ENCODE measurements at places on chromosomes 16 and 17. TPM values are rescaled to one million over a fixed set of nuclear protein-coding genes. Genes with fewer than 3 reads are reported as not detected.

DNA sequence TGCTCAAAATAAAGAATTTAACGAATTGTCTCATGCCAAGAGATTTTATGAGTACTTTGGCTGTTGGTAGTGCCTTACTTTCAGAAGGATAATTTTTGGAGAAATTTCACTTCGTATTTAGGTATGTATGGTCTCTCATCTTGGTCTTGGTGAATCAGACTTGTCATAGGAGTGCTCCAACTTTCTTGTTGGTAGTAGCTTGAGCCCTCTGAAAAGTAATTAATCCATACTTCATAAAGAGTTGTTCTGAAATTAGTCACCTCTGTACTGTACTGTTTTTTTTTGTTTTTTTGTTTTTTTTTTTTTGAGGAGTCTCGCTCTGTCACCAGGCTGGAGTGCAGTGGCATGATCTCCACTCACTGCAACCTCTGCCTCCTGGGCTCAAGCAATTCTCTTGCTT, 11.6 kb downstream of the ZNRF1 start:
- H3K4me1 ChIP-seq, result peaks cover 28% of the 10 kb centered on the region
- H3K27ac ChIP-seq, result no peak overlapping the region
- no peaks in the 10 kb centered on the region for H3K36me3 ChIP-seq
- H3K27me3 ChIP-seq, result no peaks in the 10 kb centered on the region
- DNase-seq, result no peak

GRCh38 chr17:71163121-71163812, 957.6 kb upstream of the SOX9 start:
- H3K4me1 ChIP-seq, result no peaks in the 10 kb centered on the region
- no peaks in the 10 kb centered on the region for H3K27me3 ChIP-seq
- H3K36me3 ChIP-seq, result no peaks in the 10 kb centered on the region

CCR7 gene
- not detected for total RNA-seq

DNA sequence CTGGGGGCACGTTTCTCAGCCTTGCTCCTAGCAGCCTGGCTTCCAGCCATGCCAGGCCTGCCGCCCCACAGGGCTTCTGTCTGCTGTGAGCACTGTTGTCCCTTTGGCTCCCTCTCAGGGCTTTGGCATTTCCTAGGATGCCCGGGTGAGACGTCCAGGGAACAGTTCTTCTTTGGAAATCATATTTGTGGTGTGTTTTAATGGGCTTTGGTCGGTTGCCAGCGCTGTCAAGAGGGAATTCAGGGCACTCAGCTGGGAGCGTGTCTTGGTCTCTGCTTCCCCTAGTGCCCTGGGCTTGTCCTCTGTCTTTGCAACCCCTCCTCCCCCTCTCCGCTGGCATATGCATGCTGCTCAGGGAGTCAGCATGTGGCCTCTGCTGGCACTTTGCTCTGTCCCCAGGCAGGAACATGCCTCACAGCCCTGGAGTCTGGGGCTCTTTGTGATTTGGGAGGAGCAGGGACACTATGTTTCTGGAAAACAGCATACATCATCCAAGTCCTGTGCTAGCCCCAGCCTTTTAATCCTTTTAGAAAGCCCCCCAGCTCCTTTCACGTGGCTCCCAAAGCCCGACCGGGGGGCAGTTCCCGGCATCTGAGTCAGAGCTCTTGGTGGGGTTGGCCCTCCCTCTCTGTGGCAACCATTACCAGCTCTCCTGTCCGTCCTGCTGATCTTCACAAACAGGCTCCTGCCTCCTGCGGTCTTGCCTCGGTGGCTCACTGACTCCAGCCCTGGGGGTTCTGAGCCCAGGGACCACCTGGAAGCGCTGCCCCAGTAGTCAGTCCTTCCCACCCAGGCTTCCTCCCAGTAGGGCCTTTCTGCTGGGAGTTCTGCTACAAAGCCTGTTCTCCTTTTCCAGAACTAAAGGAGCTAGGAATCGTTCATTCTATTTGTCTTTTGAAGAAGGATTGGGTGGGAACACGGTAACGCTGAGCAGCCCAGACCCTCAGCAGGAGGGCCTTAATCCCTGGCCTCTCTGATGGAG, 26.7 kb downstream of the SAP30BP start:
- peak overlapping the region; percentile 20 for H3K4me3 ChIP-seq
- peak overlapping the region; percentile 90 for H3K27ac ChIP-seq
- H3K4me1 ChIP-seq, result peaks cover 62% of the 10 kb centered on the region
- peaks cover 7% of the 10 kb centered on the region for H3K36me3 ChIP-seq
- H3K27me3 ChIP-seq, result no peaks in the 10 kb centered on the region

CA7 gene
- total RNA-seq, result 0.65 TPM

DNA sequence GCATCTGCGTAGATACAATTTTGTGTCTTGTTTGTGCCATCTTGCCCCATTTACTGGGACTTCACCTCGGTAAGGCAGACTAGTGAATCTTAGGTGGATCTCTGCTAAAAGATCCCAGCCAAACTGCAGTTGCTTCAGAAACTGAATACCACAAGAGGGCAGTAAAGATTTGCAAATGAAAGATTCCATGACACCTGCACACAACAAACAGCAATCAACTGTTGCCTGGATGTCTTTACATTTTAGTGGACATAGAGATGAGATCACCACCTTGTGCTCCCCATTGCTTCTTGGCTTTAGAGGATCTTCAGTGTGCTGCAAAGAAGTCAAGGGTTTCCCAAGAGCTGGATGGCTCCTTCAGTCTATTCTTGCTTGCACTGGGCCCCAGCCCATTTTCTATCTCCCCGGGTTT, 119.2 kb upstream of the CACNG5 start:
- no peak overlapping the region for H3K27ac ChIP-seq
- no peaks in the 10 kb centered on the region for H3K4me1 ChIP-seq
- DNase-seq, result peak; percentile 76
- H3K36me3 ChIP-seq, result no peaks in the 10 kb centered on the region
- no peak overlapping the region for H3K4me3 ChIP-seq

- DNase-seq, result peak; percentile 78
- peaks cover 16% of the 10 kb centered on the region for H3K4me1 ChIP-seq
- H3K36me3 ChIP-seq, result no peaks in the 10 kb centered on the region
- peak overlapping the region; percentile 49 for H3K27ac ChIP-seq
These were observed 22.7 kb upstream of the PPM1D start for GRCh38 chr17:60577147-60577915.

DNA sequence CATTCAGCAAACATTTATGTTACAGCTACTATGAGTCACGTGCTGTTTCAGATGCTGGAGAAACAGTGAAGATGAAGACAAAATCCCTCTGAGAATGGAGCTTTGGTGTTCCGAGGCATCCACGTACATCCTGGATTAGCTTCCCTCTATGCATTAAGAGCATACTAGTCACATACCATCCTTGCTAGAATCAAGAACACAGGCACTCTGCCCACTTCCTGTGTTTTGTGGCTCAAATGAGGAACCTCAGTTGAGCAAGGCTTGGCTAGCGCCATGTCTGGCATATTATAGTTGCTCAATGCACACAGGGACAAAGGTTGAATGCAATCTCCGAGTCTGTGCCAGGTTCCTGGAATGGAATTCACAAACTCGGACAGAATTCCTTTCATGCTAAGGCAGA, 297.5 kb downstream of the XYLT1 start:
- DNase-seq, result peak; percentile 65
- no peak overlapping the region for H3K4me3 ChIP-seq
- H3K27ac ChIP-seq, result no peak overlapping the region
- H3K4me1 ChIP-seq, result peaks cover 16% of the 10 kb centered on the region

GRCh38 chr17:70137451-70138230, 31.7 kb upstream of the KCNJ2 start:
- H3K27me3 ChIP-seq, result no peaks in the 10 kb centered on the region
- H3K4me1 ChIP-seq, result peaks cover 22% of the 10 kb centered on the region
- H3K27ac ChIP-seq, result peak overlapping the region; percentile 94
- peak; percentile 93 for DNase-seq
- peak overlapping the region; percentile 67 for H3K4me3 ChIP-seq
- no peaks in the 10 kb centered on the region for H3K36me3 ChIP-seq

DNA sequence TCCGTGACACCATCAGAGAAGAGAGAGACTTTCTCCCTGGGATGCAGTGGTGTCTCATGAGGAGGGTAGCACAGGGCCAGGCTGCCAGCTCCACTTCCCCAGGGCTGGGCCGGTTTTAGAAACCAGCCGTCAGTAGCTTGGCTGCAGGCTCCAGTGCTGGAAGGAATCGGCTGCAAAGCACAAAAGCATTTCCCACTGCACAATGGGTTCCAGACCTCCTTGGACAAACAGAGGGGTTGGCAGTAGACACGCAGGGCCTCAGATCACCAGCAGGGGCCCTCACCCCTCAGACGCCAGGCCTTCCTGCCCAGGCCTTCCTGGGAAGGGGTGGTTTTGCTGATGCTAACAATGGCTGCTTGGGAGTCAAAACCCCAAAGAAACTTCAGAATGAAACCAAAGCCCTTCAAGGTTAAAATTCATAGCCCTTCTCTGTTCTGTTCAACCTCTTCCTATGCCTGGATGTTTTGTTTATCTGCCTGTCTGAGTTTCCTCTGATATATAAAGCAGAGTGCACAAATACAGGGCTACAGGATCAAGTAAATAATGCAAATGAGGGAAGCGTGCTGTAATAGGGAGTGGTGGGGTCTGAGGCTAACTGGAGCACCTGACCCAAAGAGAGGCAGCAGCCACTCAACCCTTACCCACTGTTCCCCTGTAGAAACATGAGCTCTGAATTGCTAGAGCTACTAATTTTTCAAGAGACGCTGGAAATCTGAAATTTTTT, 26.2 kb downstream of the TEKT5 start:
- H3K4me1 ChIP-seq, result no peaks in the 10 kb centered on the region
- H3K36me3 ChIP-seq, result no peaks in the 10 kb centered on the region
- no peak overlapping the region for H3K27ac ChIP-seq
- no peaks in the 10 kb centered on the region for H3K27me3 ChIP-seq
- H3K4me3 ChIP-seq, result no peak overlapping the region

TEDC2 gene
- total RNA-seq, result 8.3 TPM

- no peak overlapping the region for H3K27ac ChIP-seq
- no peak for DNase-seq
- H3K27me3 ChIP-seq, result no peaks in the 10 kb centered on the region
These were observed 19.6 kb downstream of the MBTD1 start for GRCh38 chr17:51240275-51240674.

GRCh38 chr17:33982909-33983308, 272.2 kb upstream of the CCL2 start:
- no peak for DNase-seq
- H3K27me3 ChIP-seq, result no peaks in the 10 kb centered on the region
- no peaks in the 10 kb centered on the region for H3K36me3 ChIP-seq
- H3K27ac ChIP-seq, result no peak overlapping the region
- no peak overlapping the region for H3K4me3 ChIP-seq

DNA sequence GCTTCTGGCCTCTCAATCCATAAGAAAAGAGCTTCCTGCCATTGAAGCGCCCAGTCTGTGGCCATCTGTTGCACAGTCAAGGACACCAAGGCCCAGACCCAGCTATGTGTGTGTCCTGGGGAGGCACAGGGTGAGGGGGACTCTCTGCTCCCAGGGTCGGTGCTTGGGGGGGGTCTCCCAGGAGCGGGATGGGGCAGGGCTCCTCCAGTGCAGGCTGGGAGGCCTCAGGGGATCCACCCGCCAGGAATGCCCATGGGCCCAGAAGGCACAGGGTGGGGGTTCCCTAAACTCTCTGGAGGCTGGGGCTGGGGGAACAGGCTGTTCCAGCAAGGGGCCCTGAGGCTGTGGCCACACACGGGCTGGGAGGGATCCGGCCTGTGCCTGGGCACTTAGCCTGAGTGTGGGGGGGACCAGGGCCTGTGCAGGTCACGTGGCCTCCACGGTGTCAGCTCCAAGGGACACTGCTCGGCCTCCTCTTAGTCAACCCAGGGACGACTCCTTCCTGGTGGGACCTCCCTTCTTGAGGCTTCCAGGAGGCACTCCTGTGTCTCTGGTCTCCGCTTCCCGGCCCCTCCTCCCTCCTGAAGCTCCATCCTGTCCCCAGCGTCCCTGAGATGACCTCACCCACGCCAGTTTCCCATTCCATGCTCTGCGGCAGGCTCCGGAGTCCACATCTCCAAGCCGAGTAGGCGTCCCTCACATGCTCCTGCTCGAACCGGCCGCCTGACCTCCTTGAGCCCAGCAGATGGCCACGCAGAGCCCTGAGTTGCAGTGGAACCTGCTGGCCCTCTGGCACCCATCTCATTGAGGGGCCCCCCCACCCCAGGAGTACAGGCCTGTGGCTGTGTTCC, 23.1 kb upstream of the BAHCC1 start:
- DNase-seq, result peak; percentile 68
- no peak overlapping the region for H3K27ac ChIP-seq
- H3K27me3 ChIP-seq, result no peaks in the 10 kb centered on the region
- H3K4me1 ChIP-seq, result no peaks in the 10 kb centered on the region
- no peak overlapping the region for H3K4me3 ChIP-seq

PRDM7 gene
- total RNA-seq, result not detected

DNA sequence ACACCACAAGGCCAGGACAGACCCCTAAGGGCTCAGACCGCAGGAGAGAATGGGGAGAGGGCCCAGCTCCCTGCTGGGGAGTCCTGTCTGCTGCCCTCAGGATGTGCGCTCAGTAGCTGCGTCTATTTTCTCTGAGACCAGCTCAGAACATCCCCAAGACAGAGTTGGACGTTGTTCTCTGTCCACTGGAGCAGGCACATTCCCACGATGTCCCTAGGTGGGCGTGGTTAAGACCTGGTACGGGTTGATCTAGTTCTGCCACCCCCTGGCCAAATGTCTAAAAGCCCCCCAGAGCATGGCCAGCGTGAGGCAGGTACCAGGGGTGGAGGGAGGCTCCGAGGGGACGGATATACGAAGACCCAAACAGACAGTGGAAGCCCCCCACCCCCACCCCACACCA, 842 bp upstream of the CALB2 start:
- H3K4me1 ChIP-seq, result peaks cover 18% of the 10 kb centered on the region
- no peak overlapping the region for H3K27ac ChIP-seq
- H3K4me3 ChIP-seq, result no peak overlapping the region
- H3K36me3 ChIP-seq, result no peaks in the 10 kb centered on the region

DNA sequence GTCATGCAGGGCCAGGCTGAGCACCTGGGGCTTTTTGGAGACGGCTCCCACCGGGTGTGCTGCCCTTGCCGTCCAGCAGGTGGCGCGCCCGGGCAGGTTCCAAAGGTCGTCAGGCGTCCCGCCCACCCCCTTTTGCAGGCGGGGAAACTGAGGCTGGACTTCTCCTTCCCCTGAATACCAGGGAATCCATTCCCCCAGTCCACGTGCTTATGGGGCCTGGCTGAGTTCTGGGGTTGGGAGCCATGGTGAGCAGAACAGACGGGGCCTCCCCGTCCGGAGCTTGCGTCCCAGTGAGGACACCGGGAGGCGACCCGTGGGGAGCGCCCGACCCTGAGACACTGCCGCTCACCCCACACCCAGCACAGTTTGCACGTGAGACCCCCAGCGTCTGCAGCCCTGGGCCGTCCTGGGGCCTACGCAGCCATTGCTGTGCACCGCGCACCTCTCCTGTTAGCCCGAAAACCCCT, 51.8 kb upstream of the JPH3 start:
- no peak overlapping the region for H3K27ac ChIP-seq
- H3K27me3 ChIP-seq, result no peaks in the 10 kb centered on the region
- no peaks in the 10 kb centered on the region for H3K4me1 ChIP-seq

KCTD11 gene
- total RNA-seq, result 24.9 TPM

DNA sequence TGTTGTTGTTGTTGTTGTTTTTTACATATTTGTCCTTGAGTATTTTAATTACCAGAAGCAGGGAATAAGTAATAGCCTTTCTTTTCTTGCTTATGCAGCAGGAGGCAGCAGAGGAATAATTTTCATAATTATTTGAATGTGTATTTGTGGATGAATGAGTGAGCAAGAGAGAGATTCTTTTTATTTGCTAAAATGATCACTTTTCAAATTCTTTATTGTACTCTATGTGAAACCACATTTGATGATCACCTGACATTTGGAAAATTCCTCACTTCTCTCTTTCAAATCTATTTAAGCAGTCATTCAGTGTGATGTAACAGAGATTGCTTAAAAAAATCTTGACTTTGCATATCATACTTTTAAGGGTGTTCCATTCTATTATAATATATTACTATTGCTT, 223.6 kb downstream of the BCAS3 start:
- H3K4me1 ChIP-seq, result peaks cover 13% of the 10 kb centered on the region
- peak; percentile 8 for DNase-seq
- H3K36me3 ChIP-seq, result no peaks in the 10 kb centered on the region
- no peak overlapping the region for H3K4me3 ChIP-seq
